ENCODE measurements at places on chromosomes 1 and 21. TPM values are rescaled to one million over a fixed set of nuclear protein-coding genes. Genes with fewer than 3 reads are reported as not detected.

The HAO2 gene
- not detected for total RNA-seq

The GDAP2 gene
- 12.8 TPM for total RNA-seq

The RGS16 gene
- 0.39 TPM for total RNA-seq

The ESRRG gene
- total RNA-seq = 0.65 TPM

The GJA5 gene
- total RNA-seq = 0.26 TPM

The FAM78B gene
- total RNA-seq = 0.13 TPM

The TTC22 gene
- total RNA-seq = not detected

The CELSR2 gene
- total RNA-seq = 1.8 TPM

The OR2AK2 gene
- not detected for total RNA-seq

The FGR gene
- not detected for total RNA-seq

The TRIM45 gene
- 2.5 TPM for total RNA-seq

The KDM1A gene
- 107 TPM for total RNA-seq

The PRAMEF17 gene
- not detected for total RNA-seq

The RIPK4 gene
- 1.0 TPM for total RNA-seq

The SYT14 gene
- 0.48 TPM for total RNA-seq
